ENCODE measurements at places on chromosomes 11 and 22.

DNA sequence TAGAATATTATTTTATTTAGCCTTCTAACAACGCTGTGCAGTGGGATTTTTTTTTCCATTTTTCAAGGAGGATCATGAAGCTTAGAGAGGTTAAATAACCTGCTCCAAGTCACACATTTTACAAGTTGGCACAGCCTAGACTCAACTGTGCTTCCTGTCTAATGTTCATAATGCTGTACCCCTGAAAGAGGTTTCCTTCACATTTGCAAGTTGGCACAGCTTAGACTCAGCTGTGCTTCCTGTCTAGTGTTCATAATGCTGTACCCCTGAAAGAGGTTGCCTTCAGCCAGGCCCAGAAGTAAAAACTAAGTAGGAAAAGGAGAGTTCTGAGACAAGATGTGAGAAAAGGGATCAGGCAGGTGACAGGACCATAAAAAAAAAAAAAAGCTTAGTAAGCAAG, 7.9 kb upstream of the HEPACAM start:
- no peak for DNase-seq

DNA sequence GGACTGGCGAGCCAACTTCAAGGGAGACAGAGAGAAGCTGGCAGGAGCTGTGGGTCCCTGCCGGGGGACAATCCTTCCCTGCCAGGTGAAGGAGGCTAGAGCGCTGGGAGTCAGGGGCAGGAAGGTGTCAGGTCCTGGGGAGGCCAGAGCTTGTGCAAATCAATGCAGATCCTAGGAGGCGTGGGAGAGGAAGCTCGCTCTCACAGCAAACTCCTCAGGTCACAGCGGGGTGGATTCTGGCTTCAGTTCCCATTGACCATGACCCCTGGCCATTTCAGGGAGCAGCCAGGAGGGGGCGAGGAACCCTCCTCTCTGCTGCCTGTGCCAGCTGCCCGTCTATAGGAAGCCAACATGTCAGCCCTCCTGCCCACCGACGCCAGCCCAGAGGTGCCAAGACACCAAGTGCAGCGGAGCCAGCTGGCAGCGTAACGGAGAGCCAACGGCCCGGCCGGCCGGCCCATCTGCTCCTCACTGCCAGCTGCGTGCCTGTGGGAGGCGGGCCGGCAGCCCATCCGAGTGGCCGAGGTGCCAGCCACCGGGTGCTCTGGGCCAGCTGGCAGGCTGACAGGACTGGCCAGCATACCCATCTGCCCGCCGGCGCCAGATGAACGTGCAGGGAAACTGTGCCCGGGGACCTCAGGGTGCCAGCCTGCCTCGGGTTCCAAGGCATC, 374.8 kb downstream of the MIAT start:
- DNase-seq, result no peak

GRCh38 chr11:8105666-8106065, 24.7 kb downstream of the TUB start:
- DNase-seq, result no peak

- no peak for DNase-seq
These were observed 30.7 kb upstream of the KCNQ1OT1 start for GRCh38 chr11:2730272-2731129.

DNA sequence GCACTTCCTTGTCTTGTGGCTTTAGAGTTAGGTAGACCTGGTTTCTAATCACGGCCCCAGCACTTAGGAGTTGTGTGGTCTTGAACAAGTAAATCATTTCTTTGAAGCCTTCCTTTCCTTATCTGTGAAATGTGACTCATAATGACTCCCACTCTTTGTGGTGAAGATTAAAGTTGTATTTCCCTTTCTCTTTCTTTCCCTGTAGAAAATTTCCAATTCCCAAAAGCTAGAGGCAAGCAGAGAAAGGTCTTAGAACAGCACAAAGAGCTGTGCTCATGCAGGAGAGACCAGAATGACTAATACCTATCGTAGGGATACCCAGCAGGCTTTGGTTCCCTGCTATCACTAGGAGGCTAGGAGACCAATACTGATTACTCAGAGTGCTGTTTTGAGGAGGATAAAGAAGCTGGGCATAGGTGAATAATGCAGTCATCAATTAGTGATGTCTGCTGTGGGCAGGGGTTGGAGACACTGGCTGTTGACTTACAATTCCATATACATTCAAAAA, 270.7 kb upstream of the SYN3 start:
- DNase-seq, result no peak

GRCh38 chr11:16598032-16598431, 140.4 kb upstream of the C11orf58 start:
- no peak for DNase-seq

Measured in NCI-H2081 treated with DMSO at 0.1 percent for 48 hours (cell line).